NCI-H1417 (cell line): ENCODE measurements at places on chromosomes 4 and X.
A peak's percentile ranks its signal among the peaks of the same experiment; 100 is the strongest.

- no peak for DNase-seq
Observed at GRCh38 chrX:45716750-45717149, 516.1 kb upstream of the DIPK2B start.

DNA sequence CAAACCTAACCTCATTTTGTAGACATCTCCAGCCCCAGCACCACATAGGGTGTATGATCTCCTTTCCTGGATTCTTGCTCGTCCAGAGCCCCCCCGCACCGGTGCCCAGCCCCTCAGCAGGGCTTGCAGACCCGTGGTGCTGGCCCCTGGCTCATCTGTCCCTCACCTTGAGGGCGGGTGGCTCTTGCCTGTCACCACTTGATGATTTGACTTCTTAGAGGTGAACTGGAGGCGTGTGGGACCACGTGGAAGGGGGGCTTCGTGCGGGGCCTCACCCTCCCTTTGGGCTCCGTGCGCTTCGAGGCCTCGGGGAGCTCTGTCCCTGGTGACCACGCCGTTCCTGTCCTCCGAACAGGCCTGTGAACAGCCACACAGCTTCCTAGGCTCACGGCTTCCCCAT is 15.5 kb downstream of the UVSSA start:
- no peak for DNase-seq

DNA sequence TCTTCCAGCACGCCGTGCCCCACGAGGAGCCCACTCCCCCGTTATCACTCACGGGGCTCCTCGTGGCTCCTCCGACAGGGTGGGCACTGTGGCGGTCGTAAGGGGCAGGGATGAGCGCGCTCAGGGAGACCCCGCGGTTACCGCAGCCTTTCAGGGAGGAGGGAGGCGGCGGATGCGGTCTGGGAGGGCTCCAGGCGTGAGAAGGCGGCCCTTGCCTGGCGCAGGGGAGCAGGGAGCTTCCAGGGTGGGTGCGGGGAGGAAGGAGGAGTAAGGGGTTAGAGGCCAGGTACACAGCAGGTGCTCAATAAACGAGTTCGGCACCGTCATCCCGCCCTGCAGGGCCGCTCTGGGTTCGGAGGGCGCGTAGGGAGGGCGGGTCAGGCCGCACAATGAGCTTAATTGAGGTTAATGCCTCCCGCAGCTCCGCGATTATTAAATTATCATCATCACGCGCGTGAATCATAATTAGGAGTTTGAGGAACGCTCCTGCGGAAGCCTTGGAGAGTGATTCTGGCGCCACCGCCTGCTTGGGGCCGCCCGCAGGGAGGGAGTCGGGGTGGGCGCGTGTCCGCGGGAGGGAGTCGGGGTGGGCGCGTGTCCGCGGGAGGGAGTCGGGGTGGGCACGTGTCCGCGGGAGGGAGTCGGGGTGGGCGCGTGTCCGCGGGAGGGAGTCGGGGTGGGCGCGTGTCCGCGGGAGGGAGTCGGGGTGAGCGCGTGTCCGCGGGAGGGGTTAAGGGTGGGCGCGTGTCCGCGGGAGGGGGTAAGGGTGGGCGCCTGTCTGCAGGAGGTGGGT is 7.6 kb upstream of the NKX1-1 start:
- DNase-seq, result no peak

GRCh38 chr4:53620956-53621355 is 29.7 kb upstream of the LNX1 start:
- no peak for DNase-seq

- DNase-seq, result no peak
Observed at GRCh38 chrX:18666614-18667013, 5.3 kb downstream of the RS1 start.

DNA sequence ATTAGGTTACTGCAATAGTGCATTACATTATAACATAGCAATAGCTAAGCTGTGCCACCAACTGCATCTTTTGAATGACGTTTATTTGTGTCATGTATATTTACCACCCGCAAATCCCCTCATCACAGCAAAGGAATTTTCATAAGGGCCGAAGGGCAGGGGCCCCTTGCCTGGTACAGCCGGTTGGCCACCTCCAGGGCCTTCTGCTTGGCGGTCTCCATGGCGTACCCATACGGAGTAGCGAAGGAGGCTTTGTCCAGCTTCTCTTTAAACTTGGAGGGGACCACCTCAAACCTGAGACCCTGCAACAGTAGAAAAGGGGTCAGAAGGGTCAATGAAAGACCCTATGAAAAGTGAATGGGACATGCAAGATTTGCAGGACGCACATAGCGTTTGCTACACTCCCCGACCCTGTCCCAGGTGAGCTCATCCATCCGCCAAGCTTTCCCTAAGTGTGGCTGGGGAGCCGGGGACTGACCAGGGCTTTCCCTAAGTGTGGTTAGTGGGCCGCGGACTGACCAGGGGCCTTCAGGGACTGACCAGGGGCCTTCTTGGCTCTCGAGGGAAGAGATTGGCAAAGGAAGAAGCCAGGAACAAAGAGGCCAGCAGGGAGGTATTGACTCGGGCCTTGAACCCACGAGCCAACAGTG is 10.6 kb downstream of the ASMTL start:
- DNase-seq, result no peak

DNA sequence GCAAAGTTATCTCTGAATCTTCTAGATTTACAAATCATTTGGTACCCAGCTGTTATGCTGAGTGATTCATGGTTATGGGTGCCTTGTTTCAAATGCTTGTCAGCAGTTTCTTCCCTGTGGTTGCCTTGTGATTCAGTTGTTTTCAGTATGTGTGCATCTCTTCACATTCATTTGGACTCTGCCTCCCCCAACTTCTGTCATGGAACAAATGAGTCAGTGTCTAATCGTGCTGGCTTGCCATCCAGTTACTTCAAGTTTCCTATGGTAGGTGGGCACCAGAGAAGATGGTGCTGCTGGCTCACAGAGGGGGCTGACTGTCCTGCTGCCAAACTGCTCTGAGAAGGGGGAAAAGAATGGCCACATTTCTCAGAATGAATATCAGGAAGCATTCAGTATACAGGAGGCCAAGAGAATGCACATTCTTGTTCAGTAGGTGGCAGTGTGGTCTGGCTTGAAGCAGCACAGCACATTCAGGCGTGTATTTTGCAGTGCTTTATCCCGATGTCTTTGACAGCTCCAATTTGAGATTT is 260.9 kb downstream of the GLUD2 start:
- DNase-seq, result peak; percentile 4

- peak; percentile 30 for DNase-seq
Observed at GRCh38 chr4:113278324-113278934, 229.0 kb downstream of the ANK2 start.

- no peak for DNase-seq
Observed at GRCh38 chr4:102493257-102493656, 7.9 kb upstream of the NFKB1 start.

GRCh38 chr4:81465406-81466340 is 6.0 kb downstream of the RASGEF1B start:
- peak; percentile 94 for DNase-seq

DNA sequence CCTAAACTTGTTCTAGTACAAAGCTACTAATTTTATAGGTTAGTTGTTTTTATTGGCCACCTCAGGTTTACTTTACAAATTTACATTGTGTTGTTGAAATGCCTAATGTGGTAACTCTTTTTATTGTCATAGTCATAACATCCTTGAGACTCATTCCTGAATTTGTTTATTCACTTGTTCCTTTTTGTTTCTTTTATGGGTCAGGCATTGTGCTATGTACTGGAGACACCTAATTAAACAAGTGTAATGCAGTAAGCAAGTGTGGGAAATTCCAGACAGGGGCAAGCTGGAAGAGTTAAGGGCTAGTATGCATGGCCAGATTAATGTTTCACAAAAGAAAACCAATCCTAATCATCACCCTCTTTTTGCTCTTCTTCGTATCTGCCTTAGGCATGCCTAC is 30.5 kb upstream of the TTC29 start:
- no peak for DNase-seq

DNA sequence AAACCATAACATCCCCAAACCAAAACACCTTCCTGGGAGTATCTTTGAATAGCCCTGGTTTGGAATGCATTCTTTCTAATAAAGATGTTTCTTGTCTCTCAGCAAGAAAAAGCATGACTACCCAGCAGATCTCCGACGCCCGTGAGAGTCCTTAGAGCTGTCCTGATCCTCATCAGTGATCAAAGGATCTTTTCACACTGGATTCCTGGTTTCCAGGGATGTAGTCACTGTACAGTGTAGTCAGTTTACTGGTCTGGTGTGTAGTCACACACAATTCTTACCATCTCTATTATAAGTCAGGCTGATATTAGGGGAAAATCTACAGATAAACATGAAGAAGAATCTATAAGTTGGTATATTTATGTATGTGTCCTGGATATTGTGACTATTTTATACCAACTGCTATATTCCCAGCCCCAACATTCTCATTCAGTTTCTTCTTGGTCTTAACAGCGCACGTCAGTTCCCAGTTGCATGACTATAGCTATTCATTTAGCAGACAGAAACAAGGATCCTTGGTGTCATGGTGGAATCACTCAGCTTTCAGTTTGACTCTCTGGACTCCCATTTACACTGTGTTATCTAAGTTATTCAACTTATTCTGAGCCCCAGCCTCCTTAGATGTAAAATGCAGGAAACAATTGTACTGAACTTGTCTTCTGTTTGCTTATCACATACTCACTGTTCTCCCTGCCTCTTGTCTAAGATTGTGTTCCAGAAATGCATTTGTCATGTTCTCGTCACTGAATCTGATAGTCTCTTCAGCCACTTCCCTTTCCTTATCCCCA is 68.3 kb downstream of the SLIT2 start:
- no peak for DNase-seq

- DNase-seq, result no peak
Observed at GRCh38 chr4:143026459-143027170, 158.1 kb upstream of the USP38 start.

- DNase-seq, result no peak
Observed at GRCh38 chr4:8606476-8606875, 13.9 kb downstream of the CPZ start.

- peak; percentile 24 for DNase-seq
Observed at GRCh38 chr4:53043891-53044650, 182.0 kb downstream of the RASL11B start.

- no peak for DNase-seq
Observed at GRCh38 chrX:4809571-4809970, 1096.1 kb upstream of the PRKX start.

- peak; percentile 50 for DNase-seq
Observed at GRCh38 chrX:134764202-134764785, 106.0 kb upstream of the PLAC1 start.

DNA sequence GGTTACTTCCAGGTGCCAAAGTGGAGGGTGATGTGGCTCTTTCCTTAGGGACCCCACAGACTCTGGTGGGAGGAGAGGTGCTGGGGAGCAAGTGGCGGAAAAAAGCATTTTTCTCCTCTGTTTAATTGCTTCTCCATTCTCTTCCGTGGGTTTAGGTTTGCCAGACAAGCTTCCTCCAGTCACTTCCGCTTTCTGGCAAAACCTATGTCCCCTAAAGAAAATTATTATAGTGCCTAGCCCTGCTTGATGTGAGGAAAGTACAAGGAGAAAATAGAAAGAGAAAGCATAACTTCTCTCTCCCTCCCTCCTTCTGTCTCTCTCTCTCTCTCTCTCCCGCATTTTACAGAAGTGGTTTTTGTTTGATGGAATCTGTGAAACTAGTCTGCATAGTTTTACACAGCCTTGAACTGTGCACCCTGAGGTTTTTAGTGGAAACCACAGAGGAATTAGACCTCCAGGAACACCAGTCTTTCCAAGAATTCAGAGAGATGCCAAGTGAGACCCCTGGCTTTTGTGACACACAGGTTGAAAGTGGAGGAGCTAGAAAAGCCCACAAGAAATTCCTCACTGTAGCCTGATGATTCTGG is 231.1 kb upstream of the ANXA3 start:
- no peak for DNase-seq

DNA sequence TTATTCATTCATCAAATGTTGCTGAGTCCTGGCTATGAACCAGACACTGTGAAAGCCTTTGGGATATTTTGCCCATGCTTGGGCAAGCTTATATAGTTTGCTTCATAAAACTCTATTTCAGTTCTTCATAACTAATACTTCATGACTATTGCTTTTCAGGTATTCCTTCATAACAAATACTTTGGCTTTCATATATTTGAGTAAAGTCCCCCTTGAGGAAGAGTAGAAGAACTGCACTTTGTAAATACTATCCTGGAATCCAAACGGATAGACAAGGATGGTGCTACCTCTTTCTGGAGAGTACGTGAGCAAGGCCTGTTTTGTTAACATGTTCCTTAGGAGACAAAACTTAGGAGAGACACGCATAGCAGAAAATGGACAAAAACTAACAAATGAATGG is 1.7 kb upstream of the AFP start:
- DNase-seq, result no peak

GRCh38 chrX:23981711-23982110 is 45.3 kb downstream of the KLHL15 start:
- DNase-seq, result no peak

- no peak for DNase-seq
Observed at GRCh38 chr4:153570228-153570973, 104.2 kb downstream of the TMEM131L start.

DNA sequence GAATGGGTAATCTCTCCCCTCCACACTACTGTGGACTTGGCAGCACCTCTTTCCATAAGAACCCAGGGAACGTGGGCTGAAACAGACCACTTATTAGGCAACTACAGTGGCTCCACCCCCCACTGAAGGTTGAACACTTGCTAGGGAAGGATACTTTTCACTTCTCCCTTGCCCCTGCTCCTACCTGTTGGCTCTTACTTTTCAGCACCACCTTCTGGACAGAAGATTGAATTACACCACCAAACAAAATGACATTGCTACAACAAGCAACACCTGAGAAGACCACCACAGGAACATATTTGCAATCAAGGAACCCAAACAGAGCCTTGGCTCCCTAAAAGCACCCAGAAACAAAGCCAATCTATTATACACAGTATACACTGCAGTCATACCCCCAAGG is 132.1 kb upstream of the CXCL13 start:
- no peak for DNase-seq

GRCh38 chr4:41509451-41509866 is 28.5 kb upstream of the LIMCH1 start:
- no peak for DNase-seq

DNA sequence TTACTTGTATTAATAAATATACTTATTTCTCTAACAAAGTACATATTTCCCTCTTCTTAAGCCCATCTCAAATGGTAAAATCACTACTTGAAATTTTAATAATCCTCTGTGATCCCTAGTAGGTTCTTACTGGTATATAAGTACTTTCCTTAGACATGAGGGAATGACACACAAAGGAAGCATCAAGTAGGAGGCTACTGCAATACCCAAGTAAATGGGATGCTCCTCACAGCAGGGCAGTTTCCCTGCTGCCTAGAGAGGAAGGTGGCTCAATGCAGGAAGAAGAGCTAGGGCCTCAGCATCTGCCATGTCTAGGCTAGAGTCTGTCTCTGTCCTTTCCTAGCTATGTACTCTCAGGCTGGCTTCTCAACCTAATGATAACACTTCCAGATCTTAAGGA is 122.1 kb upstream of the DIPK2B start:
- no peak for DNase-seq

DNA sequence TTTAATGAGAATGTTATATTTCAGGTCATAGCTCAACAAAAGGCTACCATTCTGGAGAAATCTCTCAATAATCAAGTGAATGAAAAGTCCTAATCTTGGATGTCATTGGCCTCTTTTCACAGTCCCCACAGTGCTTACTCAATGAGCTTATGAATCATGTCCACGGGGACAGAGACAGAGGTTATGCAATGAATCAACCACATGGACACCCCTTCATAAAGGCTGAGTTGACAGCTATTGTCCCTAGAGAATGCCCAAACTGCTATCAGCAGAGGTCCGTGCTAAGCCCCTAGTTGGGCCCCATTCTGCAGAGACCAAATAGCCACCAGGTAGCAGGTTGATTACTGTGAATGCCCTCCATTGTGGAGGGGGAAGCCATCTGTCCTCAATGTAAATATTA is 158.1 kb downstream of the LHFPL1 start:
- DNase-seq, result no peak

GRCh38 chrX:9091258-9091657 is 57.3 kb upstream of the FAM9B start:
- no peak for DNase-seq
